ENCODE measurements at places on chromosomes 1 and 21.

GRCh38 chr1:12177156-12177998, 10.6 kb downstream of the TNFRSF1B start:
- no peak for DNase-seq

GRCh38 chr1:1556505-1556904, 16.1 kb upstream of the TMEM240 start:
- no peak for DNase-seq

- no peak for DNase-seq
Observed at GRCh38 chr21:27817902-27818623, 851.2 kb upstream of the ADAMTS5 start.

GRCh38 chr1:36520771-36521420, 38.2 kb upstream of the CSF3R start:
- DNase-seq, result no peak

- DNase-seq, result no peak
Observed at GRCh38 chr1:171137580-171137979, 46.9 kb downstream of the FMO3 start.

DNA sequence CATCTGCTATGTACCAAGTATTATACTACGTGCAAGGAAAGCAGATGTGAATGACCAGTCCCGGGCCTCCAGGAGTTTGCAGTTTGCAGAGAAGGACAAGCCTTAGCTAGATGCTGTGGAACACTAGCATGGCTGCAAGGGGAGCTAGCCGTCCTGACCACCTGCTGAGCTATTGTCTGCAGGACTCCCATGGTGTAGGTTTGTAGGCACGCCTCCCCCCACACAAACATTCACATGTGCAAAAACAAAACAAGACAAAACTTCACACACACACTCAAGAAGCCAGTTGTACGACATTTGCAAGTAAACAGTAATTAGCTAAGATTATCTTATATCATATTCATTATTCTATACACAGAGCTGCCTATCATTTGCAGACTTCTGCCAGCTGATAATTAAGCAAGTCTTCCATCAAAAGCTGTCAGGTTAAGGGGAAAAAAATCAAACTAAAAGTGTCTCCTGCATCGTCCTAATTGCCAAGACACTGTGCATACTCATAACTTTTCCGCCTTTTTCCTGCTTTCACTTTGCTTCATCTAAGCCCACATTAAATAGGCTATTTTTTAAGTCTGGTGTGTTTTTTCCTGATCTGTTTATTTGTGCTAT, 10.7 kb upstream of the HNRNPU start:
- no peak for DNase-seq

DNA sequence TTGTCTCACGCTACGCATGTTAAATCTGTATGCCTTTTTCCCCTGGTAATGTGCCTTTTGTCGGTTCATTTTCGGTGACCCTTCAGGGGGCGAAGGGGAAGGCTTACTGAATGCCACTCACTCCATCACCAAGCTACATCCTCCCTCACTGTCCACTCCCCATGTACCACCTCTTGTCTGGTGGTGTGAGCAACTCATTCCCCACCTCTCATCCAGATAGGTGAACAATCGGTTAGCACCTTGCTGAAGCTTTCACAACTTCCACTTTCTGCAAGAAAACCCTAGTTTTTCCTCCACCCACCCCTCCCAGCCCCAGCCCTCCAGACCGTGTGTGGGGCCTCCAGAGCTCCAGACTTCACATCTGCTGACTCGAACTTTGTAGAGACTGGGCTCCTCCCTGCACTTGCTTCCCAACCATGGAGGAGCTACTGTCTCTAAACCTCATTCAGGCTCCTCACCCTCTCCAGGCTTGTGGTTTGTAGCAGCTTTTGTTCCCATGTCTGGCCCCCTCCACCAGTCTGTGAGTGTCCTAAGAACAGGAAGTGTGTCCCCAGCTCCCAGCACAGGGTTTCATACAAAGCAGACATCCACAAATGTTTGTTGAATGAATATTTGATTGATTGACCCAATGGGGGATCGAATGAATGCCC, 48.4 kb upstream of the RUNX3 start:
- no peak for DNase-seq

DNA sequence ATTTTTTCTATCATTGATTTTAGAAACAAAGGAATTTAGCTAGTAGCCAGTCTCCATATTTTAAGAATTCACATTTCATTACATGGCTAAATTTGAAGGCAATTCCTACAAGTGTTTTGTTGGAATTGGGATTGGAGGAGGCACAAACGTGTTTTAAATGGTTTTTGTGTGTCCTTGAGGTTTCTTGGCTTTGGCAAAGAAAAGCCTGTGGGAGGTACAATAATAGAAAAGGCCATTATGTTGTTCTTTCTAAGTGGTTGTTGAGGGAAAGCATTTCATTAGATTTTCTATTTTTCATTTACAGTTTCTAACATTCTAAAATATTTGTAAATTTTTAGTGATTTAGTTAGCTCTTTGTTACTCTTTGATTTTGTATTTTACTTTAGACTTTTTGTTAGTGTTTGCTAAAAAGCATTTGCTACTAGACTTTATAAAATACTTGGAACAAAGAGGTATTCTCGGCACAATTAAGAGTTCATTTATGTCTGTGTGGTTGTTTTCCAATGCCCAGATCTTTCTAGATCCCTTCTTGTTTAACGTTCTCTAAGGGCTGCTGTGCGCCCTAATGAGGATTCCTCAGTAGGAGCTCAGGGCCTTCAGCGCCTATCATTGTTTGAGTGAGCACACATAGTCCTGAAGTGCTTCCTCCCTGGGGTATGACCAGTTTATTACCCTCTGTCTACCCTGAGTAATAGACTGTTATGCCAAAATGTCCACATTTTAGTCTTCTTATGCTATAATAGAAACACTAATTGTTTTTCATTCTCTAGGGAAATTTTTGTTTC, 70.0 kb upstream of the KIAA1614 start:
- no peak for DNase-seq

DNA sequence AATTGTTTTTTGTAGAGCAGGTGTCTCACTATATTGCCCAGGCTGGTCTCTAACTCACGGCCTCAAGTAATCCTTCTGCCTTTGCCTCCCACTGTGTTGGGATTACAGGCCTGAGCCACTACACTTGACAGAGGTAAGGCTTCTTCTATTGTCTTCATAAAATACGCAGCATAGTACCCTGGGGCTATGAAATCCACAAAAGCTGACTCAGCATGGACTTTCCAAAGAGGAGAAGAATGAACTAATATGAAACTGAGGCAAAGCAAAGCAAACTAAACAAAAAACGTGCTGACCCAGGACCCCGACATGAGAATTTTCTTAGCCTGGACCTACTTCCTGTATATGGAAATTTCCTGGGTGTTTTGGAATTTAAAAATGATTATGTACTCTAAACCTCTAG, 18.5 kb upstream of the ATP13A2 start:
- DNase-seq, result no peak

- DNase-seq, result no peak
Observed at GRCh38 chr1:89143484-89143883, 17.6 kb upstream of the GBP2 start.

DNA sequence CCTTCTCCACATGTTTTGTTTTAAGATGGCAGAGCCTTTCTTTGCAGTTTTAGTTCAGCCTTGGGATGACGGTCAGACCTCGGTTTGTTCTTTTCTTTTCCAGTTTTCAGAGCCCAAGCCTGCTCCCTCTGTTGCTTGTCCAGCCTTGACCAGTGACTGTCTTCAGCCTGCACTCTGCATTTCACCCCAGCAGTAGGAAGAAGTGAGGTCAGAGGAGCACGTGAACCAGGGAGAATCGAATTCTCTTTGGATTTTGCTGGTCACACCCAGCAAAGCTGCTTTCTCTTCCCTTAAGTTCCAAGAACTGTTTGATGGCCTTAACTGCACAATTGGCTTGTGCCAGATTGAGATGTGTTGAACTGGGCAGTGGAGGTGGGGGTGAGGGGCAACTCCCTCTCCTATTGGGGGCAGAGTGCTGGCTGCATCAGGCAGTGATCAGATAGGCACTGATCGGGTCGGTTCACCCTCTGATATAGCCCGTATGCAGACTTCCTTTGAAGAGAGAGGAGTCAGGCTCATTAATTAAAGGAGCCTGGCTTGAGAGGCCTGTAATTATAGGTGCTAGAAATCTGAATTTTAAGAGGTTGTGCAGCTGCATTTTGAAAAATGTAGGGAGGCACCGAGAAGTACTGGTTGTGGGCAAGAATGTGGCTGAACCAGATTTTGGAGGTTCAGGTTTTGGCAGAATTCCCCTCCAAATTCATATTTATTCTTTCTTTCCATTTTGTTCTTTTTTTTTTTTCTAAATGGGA, 42.4 kb downstream of the PEX14 start:
- DNase-seq, result no peak
